Activated T-helper 1 cell treated with Interleukin-2 at 50 U/mL for 16 hours (primary cell): ENCODE measurements at places on chromosomes 12 and 14.

GRCh38 chr14:38743966-38744584 lies 359.0 kb downstream of the SEC23A start:
- DNase-seq, result no peak

DNA sequence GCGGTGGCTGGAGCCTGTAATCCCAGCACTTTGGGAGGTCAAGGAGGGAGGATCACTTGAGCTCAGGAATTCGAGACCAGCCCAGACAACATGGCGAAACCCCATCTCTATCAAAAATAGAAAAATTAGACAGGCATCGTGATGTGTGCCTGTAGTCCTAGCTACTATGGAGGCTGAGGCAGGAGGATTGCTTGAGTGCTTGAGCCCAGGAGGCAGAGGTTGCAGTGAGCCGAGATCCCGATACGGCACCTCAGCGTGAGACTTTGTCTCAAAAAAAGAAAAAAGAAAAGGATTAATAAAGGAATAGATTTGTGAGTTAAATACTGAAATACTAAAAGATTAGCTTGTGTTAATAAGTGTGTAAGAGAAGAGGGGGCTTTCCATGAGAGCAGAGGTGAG lies 29.4 kb downstream of the RPGRIP1 start:
- no peak for DNase-seq

GRCh38 chr12:1593174-1594005 lies 991 bp downstream of the FBXL14 start:
- peak; percentile 42 for DNase-seq

DNA sequence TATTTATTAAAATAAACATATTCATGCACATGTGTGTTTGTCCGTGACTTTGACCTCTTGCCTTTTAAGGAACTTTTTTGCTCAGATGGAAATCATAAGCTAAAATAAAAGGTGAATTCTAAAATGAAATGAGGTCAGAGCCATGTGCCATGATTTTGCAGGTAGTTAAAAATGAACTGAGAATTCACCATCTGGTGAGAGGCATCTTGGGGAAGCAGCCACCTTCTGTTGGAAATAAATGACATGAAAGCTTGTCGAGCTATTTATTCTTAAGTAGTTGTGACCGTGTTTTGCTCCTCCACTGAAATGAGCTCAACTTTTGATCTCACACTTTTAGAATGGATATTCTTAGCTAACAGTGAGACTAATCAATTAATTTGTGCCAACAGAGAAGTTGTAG lies 56.8 kb upstream of the CNOT2 start:
- no peak for DNase-seq

- no peak for DNase-seq
These were observed 945.4 kb upstream of the FLRT2 start for GRCh38 chr14:84584511-84584910.

DNA sequence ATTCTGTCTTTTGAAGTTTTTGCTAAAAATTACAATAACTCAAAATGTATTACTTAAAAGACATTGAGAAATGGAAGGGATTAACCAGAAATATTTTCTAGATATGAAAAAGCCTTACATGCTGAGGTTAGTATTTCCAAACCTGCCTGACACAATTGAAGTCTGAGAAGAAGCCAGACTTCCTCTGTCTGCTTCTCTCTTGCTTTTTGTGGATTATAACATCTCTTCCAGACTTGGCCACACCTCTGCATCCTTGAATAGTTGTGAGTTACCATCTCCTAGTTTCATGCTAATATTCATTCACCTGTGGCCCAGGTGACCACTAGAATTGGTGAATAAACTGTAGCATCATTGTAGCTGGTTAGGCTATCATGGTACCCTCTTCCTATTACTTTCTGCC lies 497.6 kb downstream of the SLC16A7 start:
- DNase-seq, result no peak

DNA sequence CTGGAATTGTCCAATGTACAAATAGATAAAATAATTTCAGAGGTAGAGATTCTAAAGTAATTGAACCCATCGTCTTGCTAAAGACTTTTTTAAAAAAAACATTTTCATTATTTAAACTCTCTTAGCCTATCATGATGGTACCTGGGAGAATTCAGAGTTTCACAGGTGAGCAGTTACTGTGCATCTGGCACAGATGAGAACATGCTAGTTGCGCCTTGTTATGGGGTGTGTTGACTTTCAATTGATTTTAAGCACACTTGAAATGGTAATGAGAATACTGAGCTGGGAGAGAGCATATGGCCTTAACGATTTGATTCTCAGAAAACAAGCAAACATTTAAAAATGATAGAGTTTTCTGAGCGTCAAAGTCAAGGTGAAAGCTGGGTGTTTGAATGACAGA lies 66.6 kb downstream of the FLRT2 start:
- DNase-seq, result no peak

DNA sequence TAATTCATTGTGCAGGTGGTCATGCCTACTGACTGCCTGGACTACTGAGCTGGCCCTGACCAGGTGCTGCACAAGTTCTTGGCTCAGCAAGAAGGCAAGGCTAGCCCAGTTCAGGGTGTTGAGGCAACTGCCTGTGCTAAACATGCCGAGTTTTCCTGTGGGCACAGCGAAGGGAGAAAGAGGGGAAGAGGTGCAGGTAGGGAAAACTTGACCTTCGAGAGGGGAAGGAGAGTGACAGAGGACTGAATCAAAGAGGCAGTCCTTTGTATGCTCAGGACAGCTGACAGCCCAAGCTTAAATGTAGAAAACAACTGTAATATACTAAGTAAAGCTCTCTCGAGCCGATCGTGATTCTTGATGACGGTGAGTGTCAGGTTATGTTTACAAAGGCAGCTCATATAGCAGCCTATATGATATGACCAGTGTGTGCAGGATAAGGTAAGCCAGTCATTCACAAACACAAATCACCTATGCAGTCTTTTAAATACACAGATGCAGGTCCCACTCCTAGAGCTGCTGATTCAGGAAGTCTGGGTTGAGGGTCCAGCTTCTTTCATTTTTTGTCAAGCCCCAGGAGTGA lies 2.6 kb downstream of the IRAK3 start:
- no peak for DNase-seq
